ENCODE measurements at places on chromosomes 3 and 15. TPM values are rescaled to one million over a fixed set of nuclear protein-coding genes. Genes with fewer than 3 reads are reported as not detected.

The C3orf85 gene
- polyA plus RNA-seq, result 36.5 TPM

DNA sequence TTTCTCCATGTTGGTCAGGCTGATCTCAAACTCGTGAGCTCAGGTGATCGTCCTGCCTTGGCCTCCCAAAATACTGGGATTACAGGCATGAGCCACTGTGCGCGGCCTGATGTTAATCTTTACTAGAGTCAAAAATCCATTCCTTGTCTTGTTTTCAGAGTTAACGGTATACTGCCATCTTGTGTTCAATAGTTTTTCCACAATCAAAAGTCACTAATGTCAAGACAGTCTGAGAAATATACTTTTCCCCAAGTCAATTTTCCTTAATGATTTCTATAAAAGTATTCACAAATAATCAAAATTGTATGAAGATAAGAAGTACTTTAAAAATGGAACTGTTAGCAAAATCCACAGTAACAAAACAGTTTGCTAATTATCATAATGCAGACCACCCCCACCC is 8.5 kb downstream of the CRBN start:
- no peak for DNase-seq

- DNase-seq, result no peak
These were observed 155.9 kb upstream of the ICE2 start for GRCh38 chr15:60634815-60635214.

The ABHD14A gene
- 3.2 TPM for polyA plus RNA-seq

- DNase-seq, result no peak
These were observed 33.1 kb downstream of the TP63 start for GRCh38 chr3:189664311-189664710.

The TICRR gene
- polyA plus RNA-seq, result 3.5 TPM

- DNase-seq, result no peak
These were observed 12.2 kb downstream of the NCEH1 start for GRCh38 chr3:172698631-172699030.

- peak; percentile 69 for DNase-seq
These were observed 523 bp downstream of the HDAC11 start for GRCh38 chr3:13480340-13481318.

DNA sequence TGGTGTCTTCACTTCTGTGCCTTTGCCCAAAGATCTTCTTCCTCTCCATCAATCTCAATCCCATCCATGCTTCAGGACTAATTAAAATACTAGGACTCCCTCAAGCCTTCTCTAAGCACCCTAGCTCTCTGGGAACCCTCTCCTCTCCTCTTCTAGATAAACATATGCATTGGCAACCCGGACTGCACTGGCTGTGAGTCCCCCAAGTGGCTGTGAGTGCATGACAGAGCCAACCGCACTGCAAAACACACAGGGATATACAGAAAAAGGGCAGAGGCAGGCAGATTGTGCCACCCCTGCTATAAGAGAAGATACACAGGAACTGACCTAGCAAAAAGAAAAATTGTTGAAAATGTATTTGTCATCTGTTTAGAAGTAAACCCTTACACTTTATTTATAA is 457.1 kb downstream of the MFSD1 start:
- DNase-seq, result no peak

The GRM2 gene
- not detected for polyA plus RNA-seq

The SPSB4 gene
- 0.60 TPM for polyA plus RNA-seq

The DENND4A gene
- 4.9 TPM for polyA plus RNA-seq

DNA sequence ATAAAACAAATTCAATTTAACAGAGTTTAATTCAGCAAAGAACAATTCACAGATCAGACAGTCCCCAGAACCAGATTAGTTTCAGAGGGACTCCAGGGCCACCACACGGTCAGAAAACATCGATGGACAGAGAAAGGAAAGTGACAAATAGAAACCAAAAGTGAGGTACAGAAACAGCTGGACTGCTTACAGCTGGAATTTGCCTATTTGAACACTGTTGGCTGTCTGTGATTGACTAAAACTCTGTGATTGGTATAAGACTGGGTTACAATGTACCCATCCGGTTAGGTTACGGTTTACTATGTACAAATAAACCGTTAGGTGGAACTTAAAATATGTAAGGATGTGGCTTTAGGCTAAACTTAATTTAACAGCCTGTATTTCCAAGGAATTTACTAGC is 30.3 kb downstream of the MOBP start:
- no peak for DNase-seq

DNA sequence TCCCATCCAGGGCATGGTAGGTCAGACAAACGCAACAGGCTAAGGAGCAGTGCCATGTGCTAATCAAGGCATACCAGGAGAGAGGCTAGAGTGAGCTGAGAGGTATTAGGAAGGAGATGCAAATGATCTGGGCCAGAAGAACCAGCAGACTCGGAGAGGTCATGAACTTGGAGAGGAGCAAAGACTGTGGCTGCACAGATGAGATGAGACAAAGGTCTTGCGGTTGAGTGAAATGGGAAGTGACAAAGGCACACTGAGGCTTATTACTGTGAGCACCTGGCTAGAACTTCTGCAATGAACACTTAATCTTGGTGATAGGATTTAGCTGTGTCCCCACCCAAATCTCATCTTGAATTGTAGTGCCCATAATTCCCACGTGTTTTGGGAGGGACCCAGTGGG is 380.2 kb downstream of the ULK4 start:
- DNase-seq, result no peak

DNA sequence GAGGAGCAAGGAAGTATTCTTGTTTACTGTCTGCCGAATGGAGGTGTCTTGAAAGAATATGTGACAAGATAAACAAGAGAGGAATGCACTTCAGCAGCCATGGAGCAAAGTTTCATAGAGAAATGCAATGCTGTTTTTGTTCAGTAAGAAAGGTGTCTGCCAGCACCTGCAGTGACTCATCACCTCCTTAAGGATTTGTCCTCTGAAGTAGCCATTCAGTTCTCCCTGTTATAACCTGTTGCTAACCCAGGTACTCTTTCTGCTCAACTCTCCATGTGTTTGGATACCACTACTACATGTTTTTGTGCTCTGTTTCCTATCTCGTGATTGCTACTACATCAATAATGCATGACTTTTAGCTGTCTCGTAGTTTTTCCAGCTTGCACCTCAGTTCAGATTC is 328.9 kb downstream of the CHL1 start:
- DNase-seq, result no peak

GRCh38 chr15:59936741-59937140 is 67.4 kb upstream of the FOXB1 start:
- no peak for DNase-seq

DNA sequence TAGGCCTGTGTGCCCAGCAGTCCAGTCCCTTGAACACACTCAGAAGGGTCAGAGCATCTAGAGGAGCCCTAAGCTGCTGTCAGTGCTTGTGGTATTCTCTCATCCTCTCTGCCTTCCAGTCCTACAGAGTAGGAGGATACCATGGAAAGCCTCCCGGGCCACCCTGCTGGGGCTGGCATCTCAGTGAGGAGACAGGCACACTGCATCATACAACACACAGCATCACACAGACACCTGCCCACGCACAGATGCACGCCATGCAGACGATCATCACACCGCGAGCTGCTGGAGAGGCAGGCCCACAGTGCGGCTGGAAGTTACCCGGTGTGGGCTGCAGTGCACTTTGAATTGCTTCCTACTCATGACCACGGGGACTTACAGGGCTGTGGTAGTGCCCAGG is 15.2 kb downstream of the GABRA5 start:
- no peak for DNase-seq

The BNIP2 gene
- 33.3 TPM for polyA plus RNA-seq

- DNase-seq, result no peak
These were observed 1106.4 kb downstream of the SI start for GRCh38 chr3:163971861-163972260.

DNA sequence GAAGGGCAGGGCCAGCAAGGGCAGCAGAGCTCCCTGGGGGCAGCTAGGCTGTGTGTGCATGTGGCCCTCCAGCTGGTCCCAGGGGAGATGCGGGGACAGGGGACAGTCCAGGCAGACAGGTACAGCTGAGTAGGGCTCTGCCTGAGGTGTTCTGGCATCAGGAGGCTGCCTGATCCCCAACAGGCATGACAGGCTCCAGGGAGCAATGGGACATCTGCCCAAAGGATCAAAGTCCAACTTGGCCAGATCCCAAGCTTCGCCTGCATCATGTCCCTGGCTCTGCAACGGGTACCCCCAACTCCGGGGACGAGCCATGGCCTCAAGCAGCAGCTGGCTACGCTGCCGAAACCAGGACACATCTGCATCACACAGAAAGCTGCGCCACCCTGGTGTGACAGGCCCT is 21.8 kb downstream of the ATRIP start:
- no peak for DNase-seq

DNA sequence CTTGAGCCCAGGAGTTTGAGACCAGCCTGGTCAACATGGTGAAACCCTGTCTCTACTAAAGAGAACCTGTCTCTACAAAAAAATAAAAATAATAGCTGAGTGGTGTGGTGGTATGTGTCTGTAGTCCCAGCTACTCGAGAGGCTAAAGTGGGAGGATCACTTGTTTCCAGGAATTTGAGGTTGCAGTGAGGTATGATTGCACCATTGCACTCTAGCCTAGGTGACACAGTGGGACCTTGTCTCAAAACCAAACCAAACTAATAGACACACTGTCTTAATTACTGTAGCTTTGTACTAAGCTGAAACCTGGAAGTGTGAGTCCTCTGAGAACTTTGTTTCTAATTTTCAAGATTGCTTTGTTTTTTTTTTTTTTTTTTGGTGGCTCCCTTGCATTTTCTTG is 30.4 kb downstream of the MGA start:
- DNase-seq, result no peak

GRCh38 chr15:89858661-89859458 is 34.9 kb downstream of the AP3S2 start:
- DNase-seq, result no peak

The AQP9 gene
- polyA plus RNA-seq, result 0.54 TPM

- no peak for DNase-seq
These were observed 147.7 kb downstream of the XXYLT1 start for GRCh38 chr3:195123281-195123691.

The IL17RB gene
- 2.8 TPM for polyA plus RNA-seq

The FETUB gene
- polyA plus RNA-seq, result 0.46 TPM

- no peak for DNase-seq
These were observed 38.5 kb downstream of the SPTSSB start for GRCh38 chr3:161332792-161333191.

GRCh38 chr3:167095976-167096375 is 284.1 kb downstream of the ZBBX start:
- DNase-seq, result no peak

DNA sequence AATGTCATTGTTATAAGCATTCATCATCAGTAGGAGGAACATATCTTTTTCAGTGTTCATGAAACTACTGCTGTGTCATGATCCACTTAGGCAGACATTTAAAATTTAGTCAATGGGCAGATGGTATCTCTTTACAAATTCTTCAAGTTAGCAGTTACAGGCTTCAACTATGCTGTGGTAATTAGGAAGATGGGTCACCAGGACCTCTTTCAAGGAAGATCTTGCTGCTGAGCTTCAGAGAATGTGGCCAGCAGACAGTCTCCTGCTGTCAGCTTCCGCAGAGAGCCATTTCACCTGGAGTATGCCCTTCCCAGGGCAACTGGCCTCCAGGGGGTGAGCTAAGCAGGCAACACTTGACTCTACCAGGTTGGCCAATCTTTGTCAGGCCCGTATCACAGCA is 19.4 kb downstream of the IFT57 start:
- DNase-seq, result no peak

The KNG1 gene
- polyA plus RNA-seq, result 0.35 TPM

GRCh38 chr3:47133641-47134040 is 30.3 kb downstream of the SETD2 start:
- DNase-seq, result no peak

DNA sequence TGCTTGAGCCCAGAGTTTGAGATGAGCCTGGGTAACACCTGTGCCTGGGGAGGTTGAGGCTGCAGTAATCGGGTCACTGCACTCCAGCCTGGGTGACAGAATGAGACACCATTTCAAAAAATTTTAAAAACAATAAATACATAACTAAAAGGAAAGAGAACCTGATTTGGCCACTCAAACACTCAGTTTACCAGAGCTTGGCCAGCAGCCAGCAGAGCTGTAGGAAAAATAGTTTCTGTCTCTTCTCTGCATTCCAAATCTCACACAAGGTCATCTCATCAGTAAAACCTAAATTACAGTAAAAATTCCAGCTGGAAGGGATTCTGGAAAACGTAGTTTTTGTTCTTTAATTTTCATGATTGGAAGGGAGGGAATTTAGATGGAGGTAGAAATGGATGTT is 7.8 kb upstream of the PPM1L start:
- DNase-seq, result no peak

- DNase-seq, result no peak
These were observed 311.4 kb downstream of the EPHB1 start for GRCh38 chr3:135106445-135106844.

GRCh38 chr3:46490338-46491084 is 7.3 kb upstream of the RTP3 start:
- DNase-seq, result no peak

DNA sequence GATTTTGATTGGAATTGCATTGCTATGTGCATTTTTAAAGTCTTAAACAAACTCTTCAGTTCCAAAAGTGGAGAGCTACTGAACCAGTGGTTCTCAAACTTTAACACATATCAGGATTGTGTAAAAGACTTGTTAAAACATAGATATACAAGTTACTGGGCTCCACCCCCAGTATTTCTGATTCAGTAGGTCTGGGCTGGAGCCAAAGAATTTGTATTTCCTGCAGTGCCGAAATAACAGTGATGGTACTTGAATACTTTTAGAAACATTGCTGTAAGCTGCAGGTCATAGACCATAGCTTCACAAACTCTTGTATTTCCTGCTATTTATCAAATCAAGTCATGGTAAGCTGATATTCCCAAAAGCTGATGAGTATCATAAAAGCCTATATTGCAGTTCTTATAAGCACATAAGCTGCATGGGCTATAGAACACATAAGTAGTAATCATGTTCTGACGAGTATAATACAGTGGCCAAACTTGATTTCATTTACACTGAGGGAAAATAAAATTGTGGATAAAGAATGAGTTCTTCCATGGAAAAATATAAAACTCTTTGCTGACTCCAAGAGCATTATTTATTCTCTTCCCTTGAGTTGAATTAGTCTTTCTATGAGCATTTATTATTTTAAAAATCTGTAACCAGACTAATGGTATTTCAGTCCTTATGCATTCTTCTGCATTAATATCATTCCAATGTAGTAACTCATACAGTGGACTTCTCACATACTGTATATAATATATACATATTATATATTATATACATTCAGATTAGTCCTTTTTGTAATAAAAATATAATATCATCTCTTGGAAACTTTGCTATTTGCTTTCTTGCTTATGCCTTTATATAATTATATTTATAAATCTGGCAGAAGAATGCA is 550.5 kb upstream of the AGTR1 start:
- DNase-seq, result no peak
